GM23338 (cell line): ENCODE measurements at places on chromosomes 11 and 22.

DNA sequence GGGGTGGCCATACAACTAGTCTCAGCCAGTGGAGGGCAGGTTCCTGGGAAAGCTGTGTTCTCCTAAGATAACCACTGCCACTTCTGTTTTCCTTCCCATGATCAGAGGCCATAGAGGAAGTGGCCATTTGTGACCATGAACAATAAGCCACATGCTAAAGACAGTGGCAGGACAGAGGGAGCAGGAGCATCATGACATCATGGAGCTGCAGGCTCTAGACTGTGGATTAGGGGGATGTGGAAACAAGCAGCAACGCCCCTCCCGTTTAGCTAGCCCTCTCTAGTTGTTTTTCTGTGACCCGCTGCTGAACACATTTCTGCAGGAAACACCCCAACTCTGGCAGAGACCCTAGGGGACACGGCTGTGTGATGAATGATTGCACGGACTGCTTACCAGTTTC lies 195.0 kb upstream of the NECTIN1 start:
- DNase-seq, result no peak

DNA sequence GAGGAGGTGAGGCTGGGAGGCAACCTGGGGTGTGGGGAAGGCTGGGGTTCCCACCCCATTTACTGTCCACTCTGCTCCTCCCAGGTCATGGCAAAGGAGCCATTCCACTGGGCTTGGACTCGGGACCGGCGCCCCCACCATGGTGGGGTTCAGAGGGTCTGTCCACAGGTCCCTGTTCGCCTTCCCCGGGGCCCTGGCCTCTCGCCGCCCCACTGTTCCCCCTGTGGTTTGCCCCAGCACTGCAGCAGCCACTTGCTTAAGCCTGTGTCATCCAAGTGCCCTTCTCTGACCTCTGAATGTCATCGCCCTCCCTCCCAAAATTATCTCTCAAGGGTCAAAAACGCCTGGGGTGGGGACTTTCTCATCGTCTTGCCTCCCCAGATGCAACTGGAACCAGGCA lies 2.6 kb downstream of the SPDYC start:
- no peak for DNase-seq

GRCh38 chr11:96373826-96374225 lies 15.9 kb downstream of the CCDC82 start:
- no peak for DNase-seq

DNA sequence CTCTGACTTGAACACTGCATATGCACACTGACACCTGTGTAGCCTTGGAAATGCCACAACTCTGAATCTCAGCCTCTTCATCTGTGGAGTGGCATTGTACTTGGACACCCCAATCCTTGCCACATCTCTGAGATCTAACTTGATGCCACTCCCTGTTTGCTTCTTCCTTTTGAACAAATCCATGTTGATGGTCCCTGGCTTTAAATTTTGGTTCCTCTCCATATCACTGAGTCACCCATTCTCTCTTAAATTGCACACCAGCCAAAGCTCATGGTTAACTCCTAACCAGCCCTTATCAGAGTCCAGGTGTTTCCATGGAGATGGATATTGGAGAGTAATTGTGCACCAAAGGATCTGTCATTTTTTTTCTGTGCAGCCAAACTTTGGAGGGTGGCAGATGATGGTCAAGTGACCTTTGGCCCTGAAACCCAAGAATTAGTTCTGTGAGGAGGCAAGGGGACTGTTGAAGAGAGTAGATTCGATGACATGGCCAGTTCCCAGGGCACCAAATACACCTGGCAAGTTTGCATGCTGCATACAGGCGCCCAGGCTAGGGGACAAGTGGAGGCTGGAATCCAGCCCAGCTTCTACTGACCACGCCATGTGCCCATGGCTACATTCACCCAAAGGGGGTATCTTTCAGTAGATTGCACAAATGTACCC lies 25.1 kb upstream of the PAMR1 start:
- no peak for DNase-seq

DNA sequence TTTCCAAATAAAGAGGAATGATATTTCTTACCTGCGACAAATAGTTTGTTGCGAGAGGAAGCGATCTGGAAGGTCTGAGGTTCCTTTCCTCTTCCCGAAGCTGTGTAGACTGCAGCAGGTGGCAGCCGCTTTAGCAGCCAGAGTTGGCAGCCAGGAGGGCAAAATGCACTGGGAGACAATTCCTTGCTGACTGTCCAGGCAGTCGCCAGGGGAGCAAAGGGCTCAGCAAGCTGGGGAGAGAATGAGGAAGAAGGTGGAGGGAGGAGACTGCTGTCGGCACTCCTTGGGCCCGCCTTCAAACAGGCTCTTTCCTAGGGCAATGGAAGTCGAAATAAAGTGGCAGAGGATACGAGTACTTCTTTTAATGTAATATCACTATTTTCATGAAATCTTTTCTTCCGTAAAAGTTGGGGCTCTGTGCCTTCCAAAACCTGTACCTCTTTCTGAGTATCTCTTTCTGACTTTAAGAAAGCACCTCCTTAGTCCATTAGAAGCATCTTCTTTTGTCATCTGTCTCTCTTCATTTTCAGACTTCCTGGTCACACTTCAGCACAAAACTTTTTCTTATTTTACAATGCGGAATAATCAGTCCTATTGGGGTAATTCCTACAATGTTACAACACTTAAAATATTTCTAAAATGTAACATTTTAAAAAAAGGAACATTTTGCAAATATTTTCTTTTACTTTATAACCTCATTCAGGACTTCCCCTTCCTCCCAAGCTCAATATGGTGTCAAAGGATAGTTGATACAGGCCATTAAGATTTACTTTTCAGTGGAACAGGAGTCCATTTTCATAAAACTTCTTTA lies at the start of gene IL18:
Gene IL18 (minus strand): TSS at position 220 of the 811 bp plus-strand sequence. CDS start 9,041 bp downstream, outside the sequence.
- peak; percentile 69 for DNase-seq

DNA sequence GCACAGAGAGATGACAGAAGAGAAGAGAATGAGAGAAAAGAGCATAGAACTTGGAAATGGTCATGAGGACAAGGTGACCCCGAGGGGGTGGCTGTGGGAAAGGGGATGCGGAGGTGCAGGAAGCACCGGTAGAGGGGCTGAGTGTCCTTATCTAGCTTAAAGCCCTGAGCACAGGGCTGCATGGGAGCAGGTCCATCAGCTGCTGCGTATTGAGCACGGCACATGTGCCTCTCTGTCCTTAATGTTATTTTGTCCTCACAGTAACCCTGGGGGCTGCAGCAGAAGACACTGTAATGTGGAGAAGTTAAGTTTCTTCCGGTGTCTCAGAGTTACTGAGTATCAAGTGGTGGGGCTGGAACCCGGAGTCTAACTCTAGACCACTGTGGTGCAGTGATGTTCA lies 94.4 kb upstream of the OR4B1 start:
- DNase-seq, result no peak

DNA sequence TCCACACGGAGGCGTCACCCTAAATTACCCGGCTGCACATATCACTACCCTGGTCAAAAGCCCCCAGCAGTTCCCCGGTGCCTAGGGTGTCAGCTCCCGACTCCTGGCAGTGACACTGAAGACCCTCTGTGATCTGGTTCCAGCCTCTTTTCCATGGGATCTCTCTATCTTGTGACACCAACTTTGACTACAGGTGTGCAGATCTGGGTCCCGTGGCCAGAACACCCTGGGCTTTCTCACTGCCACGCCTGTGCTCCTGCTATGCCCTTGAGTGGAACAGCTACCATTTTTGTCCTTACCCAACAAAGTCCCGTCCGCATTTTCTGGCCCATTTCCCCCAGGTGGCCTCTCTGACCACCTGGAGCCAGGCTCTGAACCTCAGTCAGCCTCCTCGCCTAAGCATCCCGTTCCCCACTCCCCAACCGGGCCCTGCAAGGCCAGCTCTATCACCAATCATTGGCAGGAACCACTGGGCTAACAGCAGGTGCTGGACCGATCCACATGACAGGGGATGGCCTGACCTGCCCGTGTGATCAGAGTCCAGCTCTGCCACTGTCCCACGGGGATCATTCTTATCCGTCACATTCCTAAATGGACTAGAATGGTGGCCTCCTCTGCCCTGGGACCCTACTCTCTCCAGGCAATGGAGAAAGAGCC lies 20.7 kb upstream of the CBX7 start:
- DNase-seq, result no peak

- no peak for DNase-seq
These were observed 42.1 kb upstream of the CCDC34 start for GRCh38 chr11:27405134-27405533.

- DNase-seq, result no peak
These were observed 77.7 kb downstream of the BRD1 start for GRCh38 chr22:49749885-49750510.
